Renal pelvis (tissue), 12 donors: ENCODE measurements at places on chromosomes 7 and 10.

- DNase-seq: no peak
Measured at GRCh38 chr10:117248750-117249465, 8.0 kb downstream of the SLC18A2 start.

GRCh38 chr10:71796749-71797405 is 23.6 kb upstream of the VSIR start:
- DNase-seq: no peak

GRCh38 chr10:3658766-3659165 is 126.2 kb downstream of the KLF6 start:
- no peak for DNase-seq

GRCh38 chr7:149854611-149855360 is 16.6 kb downstream of the ZNF862 start:
- peak; percentile 54 for DNase-seq

GRCh38 chr7:55185941-55186609 is 167.3 kb downstream of the EGFR start:
- no peak for DNase-seq

- DNase-seq: no peak
Measured at GRCh38 chr7:102239206-102239820, 47.4 kb upstream of the SH2B2 start.

GRCh38 chr10:86443936-86444335 is 77.3 kb upstream of the GRID1 start:
- DNase-seq: no peak

GRCh38 chr7:150964593-150965111 is 13.5 kb downstream of the KCNH2 start:
- DNase-seq: no peak
